ENCODE measurements at places on chromosomes 2 and 18.

DNA sequence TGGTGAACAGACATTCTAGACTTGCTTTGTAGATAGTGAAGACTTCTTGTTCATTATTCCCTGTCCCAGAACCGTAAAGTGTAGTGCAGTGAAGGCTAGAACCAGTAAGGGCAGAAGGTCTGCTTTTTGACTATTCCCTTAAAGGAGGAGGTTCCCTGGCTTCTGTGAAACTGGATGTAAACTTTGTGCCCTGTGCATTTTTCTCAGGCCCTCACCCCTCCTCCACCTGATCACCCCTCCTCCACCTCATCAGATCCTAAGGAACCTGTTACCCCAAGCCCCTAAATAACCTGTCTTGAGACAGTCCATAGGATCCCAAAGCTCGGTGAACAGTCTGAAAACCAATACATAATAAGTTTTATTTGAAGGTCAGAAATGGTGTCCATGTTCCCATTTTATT lies 33.7 kb downstream of the SFT2D3 start:
- H3K4me1 ChIP-seq, result no peaks in the 10 kb centered on the region
- no peaks in the 10 kb centered on the region for H3K27me3 ChIP-seq
- DNase-seq, result no peak
- H3K4me3 ChIP-seq, result no peak overlapping the region
- H3K36me3 ChIP-seq, result no peaks in the 10 kb centered on the region

DNA sequence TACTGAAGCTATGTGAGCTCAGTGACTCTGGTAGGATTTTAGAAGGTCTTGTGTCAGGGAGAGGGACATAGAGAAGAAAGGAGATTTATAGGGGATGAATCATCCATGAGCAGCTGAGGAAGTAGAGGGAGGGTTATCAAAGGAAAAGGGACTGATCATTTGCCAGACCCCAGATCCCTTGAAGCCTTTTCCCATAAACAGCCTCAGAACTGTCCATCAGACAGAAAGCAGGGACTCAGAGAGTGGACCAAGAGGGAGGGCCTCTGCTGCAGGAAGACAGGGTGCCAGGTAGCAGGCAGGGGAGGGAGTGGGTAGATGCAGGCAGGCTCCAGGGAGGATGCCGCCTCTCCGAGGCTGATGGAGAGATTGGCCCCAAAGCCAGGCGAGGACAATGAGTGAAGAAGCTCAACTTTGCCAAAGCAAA lies 133.9 kb downstream of the TNS1 start:
- no peaks in the 10 kb centered on the region for H3K27me3 ChIP-seq
- DNase-seq, result no peak
- H3K4me3 ChIP-seq, result no peak overlapping the region
- H3K4me1 ChIP-seq, result no peaks in the 10 kb centered on the region
- no peaks in the 10 kb centered on the region for H3K36me3 ChIP-seq

DNA sequence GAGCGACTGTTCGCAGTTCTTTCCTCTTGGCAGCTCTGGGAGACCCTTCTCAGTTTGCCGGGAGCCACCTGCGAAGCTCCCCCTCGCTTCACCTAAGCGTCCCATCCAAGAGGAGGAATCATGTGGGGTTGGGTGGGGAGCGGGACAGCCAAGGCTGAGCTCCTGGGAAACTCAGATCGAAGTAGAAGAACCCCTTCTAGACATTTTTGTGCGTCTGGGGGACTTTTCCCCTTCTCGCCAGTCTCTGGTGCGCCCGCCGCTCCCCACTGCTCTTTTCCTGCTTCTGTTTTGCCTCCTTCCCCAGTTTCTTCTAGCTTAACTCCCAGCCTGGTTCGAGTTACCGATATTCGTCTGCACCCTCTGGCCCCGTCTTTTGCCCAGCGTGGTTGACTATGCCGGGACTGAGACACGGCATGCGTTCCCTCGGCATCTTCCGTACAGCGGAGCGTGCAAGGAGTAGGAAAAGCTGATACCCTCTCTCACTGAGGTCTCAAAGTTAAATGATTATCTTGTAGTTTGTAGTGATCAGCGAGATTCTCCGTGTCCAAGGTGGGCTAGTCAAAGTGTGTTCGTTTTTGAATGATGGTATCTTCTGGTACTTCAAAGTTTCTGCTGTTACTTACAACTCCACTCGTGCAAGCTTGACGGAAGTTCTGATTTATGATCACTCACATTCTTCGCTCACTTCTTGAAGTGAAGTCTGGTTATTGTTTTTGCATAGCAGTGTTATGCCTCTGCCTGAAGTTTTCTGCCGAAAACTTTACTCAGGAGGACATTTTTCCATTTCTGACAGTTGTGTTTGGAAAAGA lies 664 bp downstream of the CAMKMT start:
- peak overlapping the region; percentile 92 for H3K4me3 ChIP-seq
- H3K27me3 ChIP-seq, result no peaks in the 10 kb centered on the region
- no peak for DNase-seq

- H3K36me3 ChIP-seq, result no peaks in the 10 kb centered on the region
- no peak overlapping the region for H3K4me3 ChIP-seq
- no peaks in the 10 kb centered on the region for H3K4me1 ChIP-seq
Observed at GRCh38 chr2:6881046-6881445, 3.5 kb downstream of the RSAD2 start.

DNA sequence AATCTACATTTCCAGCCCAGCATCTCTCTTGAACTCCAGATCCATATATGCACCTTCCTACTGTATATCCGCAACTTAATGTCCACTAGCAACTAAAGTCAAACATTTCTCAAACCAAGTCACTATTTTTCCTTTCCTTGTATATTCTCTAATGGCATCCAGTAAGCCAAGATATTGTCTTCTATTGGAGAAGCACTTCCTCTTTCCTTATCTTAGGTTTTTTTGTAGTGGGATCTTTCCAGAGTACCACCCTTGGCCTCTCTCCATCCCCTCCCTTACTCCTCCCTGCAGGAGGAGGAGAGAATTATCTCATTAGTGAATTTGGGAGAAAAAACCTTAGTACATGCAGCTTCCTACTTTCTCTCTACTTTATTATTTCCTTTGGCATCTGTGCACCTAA lies 8.7 kb upstream of the DYNC1I2 start:
- no peaks in the 10 kb centered on the region for H3K4me1 ChIP-seq
- DNase-seq, result no peak
- H3K27me3 ChIP-seq, result no peaks in the 10 kb centered on the region
- H3K27ac ChIP-seq, result no peak overlapping the region
- H3K4me3 ChIP-seq, result no peak overlapping the region
- H3K36me3 ChIP-seq, result no peaks in the 10 kb centered on the region

GRCh38 chr18:8721094-8721669 lies 15.8 kb downstream of the MTCL1 start:
- H3K36me3 ChIP-seq, result no peaks in the 10 kb centered on the region
- no peak overlapping the region for H3K27ac ChIP-seq
- no peak overlapping the region for H3K4me3 ChIP-seq
- peaks cover 12% of the 10 kb centered on the region for H3K4me1 ChIP-seq
- no peaks in the 10 kb centered on the region for H3K27me3 ChIP-seq

DNA sequence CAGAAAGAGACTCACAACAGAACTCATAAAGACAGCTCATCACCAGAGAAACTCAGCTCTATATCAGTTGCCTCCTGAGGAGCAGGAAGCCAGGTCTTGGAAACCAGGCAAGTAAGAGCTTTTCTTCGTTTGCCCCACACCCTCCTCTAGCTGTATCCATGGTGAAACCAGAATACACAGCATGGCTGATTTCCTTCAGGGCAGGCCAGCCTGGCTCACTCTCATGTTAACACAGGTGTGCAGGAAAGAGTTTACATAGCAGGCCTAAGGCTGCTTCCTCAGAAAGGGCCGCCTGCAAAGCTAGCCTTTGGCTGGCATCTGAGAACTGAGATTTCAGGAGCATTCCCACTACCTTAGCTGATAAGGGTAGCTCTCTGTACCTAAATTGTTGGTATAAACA lies 65.7 kb downstream of the KLHL14 start:
- no peaks in the 10 kb centered on the region for H3K27me3 ChIP-seq
- no peak overlapping the region for H3K4me3 ChIP-seq
- peak; percentile 24 for DNase-seq
- H3K36me3 ChIP-seq, result no peaks in the 10 kb centered on the region
- H3K27ac ChIP-seq, result no peak overlapping the region

- no peaks in the 10 kb centered on the region for H3K36me3 ChIP-seq
- no peak overlapping the region for H3K27ac ChIP-seq
- DNase-seq, result peak; percentile 23
Observed at GRCh38 chr2:236744716-236745115, 175.1 kb downstream of the ACKR3 start.

- peaks cover 3% of the 10 kb centered on the region for H3K4me1 ChIP-seq
- no peaks in the 10 kb centered on the region for H3K27me3 ChIP-seq
- no peak overlapping the region for H3K4me3 ChIP-seq
- H3K27ac ChIP-seq, result no peak overlapping the region
Observed at GRCh38 chr2:159613651-159614285, 2.6 kb downstream of the BAZ2B start.

DNA sequence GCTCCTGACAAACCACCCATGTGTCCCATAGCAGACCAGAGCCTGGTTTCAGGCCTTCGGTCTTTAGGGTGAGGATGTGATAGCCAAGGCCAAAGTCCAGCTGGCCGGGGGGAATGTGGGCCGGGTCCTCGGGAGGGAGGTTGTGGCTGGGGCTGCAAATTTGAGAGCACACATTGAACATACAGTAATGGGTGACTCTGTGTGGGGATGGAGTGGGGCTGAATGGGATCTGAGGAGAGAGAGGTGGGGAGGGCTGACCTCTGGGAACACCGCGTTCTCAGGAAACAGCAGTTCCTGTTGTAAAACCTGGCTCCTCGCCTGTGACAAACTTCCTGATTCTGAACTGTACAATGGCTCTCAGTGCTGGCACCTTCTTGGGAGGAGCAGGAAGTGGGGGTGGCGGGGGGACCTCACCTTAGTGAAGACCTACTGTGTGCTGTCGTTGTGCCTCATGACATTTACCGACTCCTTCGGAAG lies 48.8 kb downstream of the MCFD2 start:
- no peak overlapping the region for H3K27ac ChIP-seq
- no peaks in the 10 kb centered on the region for H3K4me1 ChIP-seq
- DNase-seq, result no peak

DNA sequence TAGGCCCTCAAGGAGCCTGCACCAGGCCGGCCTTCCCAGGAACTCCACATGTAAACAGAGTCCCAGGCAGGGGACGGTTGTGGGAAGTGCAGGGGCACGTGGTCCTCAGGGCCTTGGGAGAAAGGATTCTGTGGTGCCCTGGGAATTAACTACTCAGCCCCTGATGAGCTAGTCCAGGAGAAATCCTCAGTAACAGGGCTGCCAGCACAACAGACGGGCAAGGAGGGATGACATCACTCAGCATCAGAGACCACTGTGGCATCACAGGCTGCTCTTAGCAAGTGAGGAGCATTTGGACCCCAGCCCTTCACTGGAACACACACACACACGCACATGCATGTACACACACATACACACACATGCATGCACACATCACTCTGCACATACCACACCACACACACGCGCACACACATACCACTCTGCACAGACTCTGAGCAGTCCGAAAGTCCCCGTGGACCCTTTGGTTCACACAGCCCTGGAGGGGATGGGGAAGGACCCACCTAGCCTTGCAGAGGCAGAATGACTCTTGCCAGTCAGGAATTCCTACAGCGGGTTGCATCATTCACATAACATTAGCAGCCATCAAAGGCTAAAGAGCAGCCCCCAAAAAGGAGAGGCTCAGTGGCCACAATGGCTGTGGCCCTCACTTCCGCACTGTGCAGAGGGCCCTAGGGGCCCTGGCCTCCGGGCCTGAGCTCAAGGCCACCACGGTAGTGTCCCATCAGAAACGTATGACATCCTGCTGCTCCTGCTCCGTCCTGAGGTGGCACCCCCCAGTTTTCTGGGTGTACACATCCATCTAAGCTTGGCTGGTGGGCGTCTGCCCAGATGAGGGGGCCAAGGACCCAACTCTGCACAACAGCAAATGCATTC lies 1.9 kb upstream of the NMUR1 start:
- DNase-seq, result peak; percentile 67
- peaks cover 2% of the 10 kb centered on the region for H3K27me3 ChIP-seq
- H3K4me3 ChIP-seq, result no peak overlapping the region
- H3K27ac ChIP-seq, result no peak overlapping the region
- H3K36me3 ChIP-seq, result no peaks in the 10 kb centered on the region

GRCh38 chr2:47236503-47237215 lies 81.6 kb upstream of the STPG4 start:
- DNase-seq, result no peak
- no peak overlapping the region for H3K27ac ChIP-seq
- no peak overlapping the region for H3K4me3 ChIP-seq
- H3K4me1 ChIP-seq, result peaks cover 30% of the 10 kb centered on the region

- H3K4me1 ChIP-seq, result no peaks in the 10 kb centered on the region
- H3K27ac ChIP-seq, result no peak overlapping the region
- DNase-seq, result no peak
Observed at GRCh38 chr2:179558010-179558934, 293.6 kb upstream of the SESTD1 start.

- H3K4me3 ChIP-seq, result no peak overlapping the region
- DNase-seq, result no peak
- H3K27me3 ChIP-seq, result no peaks in the 10 kb centered on the region
- peaks cover 6% of the 10 kb centered on the region for H3K4me1 ChIP-seq
Observed at GRCh38 chr2:158041400-158041799, 60.3 kb upstream of the UPP2 start.

- H3K4me1 ChIP-seq, result no peaks in the 10 kb centered on the region
- no peak for DNase-seq
- no peak overlapping the region for H3K27ac ChIP-seq
- no peaks in the 10 kb centered on the region for H3K36me3 ChIP-seq
- no peak overlapping the region for H3K4me3 ChIP-seq
Observed at GRCh38 chr18:25109484-25109883, 242.5 kb downstream of the ZNF521 start.

- no peak overlapping the region for H3K27ac ChIP-seq
- no peaks in the 10 kb centered on the region for H3K36me3 ChIP-seq
- no peak for DNase-seq
- H3K4me3 ChIP-seq, result no peak overlapping the region
- H3K4me1 ChIP-seq, result peaks cover 16% of the 10 kb centered on the region
- no peaks in the 10 kb centered on the region for H3K27me3 ChIP-seq
Observed at GRCh38 chr2:221480163-221480562, 91.9 kb downstream of the EPHA4 start.

DNA sequence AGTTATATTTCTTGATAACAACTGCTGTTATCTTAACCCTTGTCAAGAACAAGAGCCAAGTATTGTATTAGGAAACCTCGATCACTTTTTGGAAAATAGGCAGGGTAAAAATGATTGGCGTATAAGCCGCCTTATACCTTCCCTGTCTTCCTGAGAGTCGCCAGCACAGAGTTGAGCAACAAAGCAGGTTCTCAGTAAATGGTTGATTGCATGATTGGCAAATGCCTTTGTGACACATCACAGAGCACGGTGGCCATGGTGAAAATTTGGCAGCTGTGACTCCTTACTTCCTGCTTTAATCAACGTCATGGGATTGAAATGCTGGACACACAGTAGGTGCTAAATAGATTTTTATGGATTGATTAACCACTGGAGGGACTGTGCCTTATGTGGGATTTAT lies 3.9 kb upstream of the KLHL29 start:
- H3K27me3 ChIP-seq, result no peaks in the 10 kb centered on the region
- H3K4me1 ChIP-seq, result no peaks in the 10 kb centered on the region
- peak; percentile 88 for DNase-seq
- no peak overlapping the region for H3K4me3 ChIP-seq
- H3K27ac ChIP-seq, result no peak overlapping the region

- H3K36me3 ChIP-seq, result no peaks in the 10 kb centered on the region
- DNase-seq, result no peak
- H3K27me3 ChIP-seq, result no peaks in the 10 kb centered on the region
- no peak overlapping the region for H3K4me3 ChIP-seq
Observed at GRCh38 chr2:237280229-237280628, 133.7 kb downstream of the COL6A3 start.

All from mesendoderm (in vitro differentiated cells).